ENCODE measurements at places on chromosomes 4 and X.

- DNase-seq: no peak
These were observed 805.3 kb upstream of the TENM3 start for GRCh38 chr4:181437895-181438294.

GRCh38 chr4:44056721-44057151 lies 391.9 kb downstream of the KCTD8 start:
- DNase-seq: no peak

GRCh38 chr4:100287534-100287933 lies 97.3 kb upstream of the DDIT4L start:
- DNase-seq: no peak

- no peak for DNase-seq
These were observed 566.0 kb upstream of the TENM3 start for GRCh38 chr4:181677201-181677600.

GRCh38 chr4:56080384-56080783 lies 131.6 kb downstream of the CEP135 start:
- no peak for DNase-seq

- DNase-seq: no peak
These were observed 1521.7 kb downstream of the RPA4 start for GRCh38 chrX:98405376-98405775.

GRCh38 chr4:103204111-103204510 lies 6.0 kb upstream of the CENPE start:
- DNase-seq: no peak

DNA sequence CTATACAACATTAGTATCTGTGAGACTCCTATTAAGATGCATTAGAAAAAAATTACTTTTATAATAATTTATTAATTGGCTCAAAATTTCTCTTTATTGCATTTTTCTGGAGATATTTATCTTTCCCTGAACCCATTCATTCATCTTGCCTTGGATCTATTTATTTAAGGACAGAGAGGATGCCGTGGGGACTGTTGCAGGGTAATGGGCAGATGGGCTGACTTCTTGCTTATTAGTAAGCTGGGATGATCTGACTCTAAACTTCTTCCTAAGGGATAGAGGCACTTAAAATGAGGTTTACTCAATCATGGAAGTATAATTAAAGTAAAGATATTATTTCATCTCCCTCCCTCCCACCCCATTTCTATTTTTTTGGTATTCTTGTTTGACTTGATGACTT lies 18.2 kb upstream of the ANK2 start:
- no peak for DNase-seq

GRCh38 chr4:26727844-26728243 lies 132.8 kb upstream of the STIM2 start:
- no peak for DNase-seq

- no peak for DNase-seq
These were observed 25.7 kb downstream of the ARL9 start for GRCh38 chr4:56531149-56531770.

DNA sequence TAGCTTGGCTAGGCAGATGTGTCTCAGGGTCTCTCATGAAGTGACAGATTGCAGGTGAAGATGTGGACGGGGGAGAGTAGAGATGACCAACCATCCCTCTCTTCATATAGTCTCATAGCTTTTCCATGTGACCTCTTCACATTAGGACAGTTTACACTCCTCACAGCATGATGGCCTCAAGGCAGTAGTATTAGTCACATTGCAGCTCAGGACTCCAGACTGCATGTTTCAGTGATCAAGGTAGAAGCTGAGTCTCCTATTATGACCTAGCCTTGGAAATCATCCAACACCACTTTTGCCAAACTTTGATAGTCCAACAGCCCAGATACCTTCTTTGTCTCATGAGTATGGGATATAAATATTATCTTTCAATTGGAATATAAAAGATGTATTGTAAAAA lies 147.7 kb downstream of the GASK1B start:
- no peak for DNase-seq

GRCh38 chrX:666762-667720 lies 36.5 kb downstream of the SHOX start:
- DNase-seq: no peak

DNA sequence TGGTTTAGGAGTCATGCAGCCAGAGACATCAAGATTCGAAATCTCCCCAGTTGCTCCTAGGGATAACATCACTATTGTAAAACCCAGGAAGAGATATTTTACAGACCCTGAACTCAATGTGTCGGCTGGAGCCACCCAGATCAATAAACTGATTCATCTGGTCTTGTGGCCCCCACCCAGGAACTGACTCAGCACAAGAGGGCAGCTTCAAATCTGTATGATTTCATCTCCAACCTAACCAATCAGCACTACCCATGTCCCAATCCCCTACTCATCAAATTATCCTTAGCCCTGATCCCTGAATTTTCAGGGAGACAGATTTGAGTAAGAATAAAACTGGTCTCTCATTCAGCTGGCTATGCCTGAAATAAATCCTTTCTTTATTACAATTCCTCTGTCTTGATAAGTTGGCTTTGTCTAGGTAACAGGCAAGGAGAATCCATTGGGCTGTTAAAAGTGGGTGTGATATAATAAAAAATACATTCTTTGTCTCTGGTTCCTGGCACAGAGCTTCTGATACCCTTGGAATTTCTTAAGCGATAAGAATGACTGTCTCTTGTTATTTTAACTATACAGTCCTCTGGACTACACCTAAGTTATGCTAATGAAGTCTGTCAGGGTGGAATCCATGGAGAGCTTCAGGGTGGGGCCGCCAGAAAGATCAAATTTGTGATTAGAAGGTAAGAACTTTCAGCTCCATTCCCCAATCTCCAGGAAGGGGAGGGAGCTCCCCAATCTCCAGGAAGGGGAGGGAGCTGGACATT lies 44.3 kb upstream of the TNIP3 start:
- no peak for DNase-seq

DNA sequence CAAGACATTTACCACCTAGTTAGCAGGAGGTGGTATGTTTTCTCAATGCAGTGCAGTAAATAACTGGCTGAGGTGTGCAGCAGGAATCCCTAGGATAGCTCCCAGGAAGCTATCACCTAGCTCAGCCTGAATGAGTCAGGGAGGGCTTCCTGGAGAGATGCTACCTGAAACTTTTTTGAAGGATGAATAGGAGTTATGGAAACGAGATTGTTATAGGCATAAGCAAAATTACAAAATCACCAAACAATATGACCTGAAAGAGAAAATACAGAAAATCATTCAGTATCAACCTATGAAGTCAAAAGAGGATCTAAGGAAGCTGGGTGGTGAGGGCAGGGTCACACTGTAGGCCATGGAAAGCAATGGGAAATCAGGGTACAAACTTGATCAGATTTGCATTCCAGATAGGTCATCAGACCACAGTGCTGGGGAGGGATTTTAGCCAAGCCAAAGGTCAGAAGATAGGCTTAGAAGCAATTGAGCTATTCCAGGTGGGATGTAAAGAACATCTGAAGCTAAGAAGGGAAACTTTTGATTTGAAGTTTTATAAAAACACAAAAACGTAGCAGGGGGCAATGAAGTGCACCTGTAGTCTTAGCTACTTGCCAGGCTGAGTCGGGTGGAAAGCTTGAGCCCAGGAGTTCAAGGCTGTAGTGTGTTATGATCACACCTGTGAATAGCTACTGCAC lies 11.3 kb downstream of the AREG start:
- DNase-seq: no peak

DNA sequence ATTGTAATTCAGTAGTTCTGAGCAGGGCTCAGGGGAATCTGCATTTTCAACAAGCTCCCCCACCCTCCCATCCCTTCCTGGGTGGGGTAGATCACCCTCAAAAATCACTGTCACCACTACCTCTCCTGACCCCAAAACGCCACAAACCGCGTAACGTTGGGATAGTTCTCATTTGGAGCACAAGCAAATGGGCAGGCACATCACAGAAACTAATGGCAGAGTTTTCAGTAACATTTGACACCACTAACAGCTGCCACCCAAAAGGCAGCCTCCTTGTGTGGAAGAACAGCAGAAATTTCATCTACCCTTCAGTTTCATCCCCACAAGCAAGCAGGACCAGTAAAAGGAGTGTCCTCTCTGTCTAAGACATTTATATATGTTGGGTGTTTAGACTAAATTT lies 132.7 kb downstream of the PALLD start:
- DNase-seq: no peak

DNA sequence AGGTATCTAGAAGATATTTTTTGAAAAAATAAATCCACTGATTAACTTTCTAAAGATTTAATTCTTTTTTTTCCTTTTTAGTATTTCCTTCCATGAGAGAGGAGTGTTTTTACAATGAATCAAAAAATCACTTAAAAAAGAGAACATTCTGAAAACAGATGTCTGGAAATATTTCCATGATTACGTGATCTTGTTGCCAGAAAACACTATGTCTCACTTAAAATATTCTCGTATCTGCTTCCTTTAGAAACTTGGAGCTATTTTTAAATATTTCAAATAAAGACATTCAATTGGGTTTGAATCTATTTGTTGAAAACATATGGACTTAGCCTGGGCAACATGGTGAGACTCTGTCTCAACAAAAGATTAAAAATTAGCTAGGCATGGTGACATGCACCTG lies 232.8 kb upstream of the RASGEF1B start:
- no peak for DNase-seq

- DNase-seq: no peak
These were observed 1254.6 kb downstream of the PCDH18 start for GRCh38 chr4:136277741-136278140.

GRCh38 chr4:101958547-101958946 lies 168.0 kb downstream of the BANK1 start:
- DNase-seq: no peak

GRCh38 chr4:136713140-136713539 lies 819.2 kb downstream of the PCDH18 start:
- no peak for DNase-seq

DNA sequence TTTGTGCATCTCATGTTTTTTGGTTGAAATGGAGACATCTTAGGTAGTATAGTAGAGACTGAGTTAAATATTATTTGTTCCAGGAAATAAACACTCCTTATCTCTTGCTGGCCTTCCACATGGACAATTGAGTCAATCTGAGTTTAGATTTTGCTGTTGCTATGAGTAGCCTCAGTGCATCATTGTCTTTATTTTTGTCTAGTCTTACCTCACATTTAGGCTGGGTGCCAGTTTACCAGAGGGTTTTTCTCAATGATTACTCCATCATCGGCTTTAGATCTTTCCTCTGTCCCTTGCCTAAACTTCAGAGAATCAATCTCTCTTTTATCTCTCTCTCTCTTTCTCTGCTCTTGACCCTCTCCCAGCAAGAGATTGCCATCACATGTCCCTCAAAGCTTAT lies 73.6 kb downstream of the GABRB1 start:
- DNase-seq: no peak

- DNase-seq: no peak
These were observed 57.5 kb downstream of the FAM13A start for GRCh38 chr4:88999392-88999930.

DNA sequence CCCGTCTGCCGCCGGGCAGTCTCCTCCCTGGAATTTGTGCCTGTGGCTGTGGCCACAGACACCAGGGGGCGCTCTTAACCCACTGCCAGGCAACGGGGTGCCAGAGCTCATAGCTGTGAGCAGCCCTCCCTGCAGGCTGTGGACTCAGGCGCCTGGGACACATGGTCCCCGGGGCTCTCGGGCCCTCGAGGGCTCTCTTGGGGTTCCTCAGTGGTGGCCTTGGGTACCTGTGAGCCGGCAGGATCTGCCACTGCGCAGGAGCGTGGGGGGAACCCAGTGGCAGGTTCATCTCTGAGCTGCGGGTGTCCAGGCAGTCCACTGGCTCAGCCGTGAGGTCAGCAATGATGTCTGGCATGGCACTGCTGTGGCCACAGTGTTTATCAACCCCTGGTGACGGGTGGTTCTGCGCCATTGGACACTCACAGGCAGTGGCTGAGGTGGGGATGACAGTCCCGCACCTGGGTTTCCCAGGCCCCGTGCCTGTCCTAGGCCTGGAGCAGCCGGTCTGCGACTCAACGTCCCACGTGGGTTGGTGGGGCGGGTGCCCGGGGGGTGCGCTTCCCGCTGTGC lies 37.2 kb downstream of the PCGF3 start:
- peak; percentile 52 for DNase-seq

GRCh38 chr4:153773236-153773690 lies 13.4 kb upstream of the RNF175 start:
- no peak for DNase-seq

GRCh38 chr4:168735735-168736134 lies 238.9 kb downstream of the PALLD start:
- DNase-seq: no peak

DNA sequence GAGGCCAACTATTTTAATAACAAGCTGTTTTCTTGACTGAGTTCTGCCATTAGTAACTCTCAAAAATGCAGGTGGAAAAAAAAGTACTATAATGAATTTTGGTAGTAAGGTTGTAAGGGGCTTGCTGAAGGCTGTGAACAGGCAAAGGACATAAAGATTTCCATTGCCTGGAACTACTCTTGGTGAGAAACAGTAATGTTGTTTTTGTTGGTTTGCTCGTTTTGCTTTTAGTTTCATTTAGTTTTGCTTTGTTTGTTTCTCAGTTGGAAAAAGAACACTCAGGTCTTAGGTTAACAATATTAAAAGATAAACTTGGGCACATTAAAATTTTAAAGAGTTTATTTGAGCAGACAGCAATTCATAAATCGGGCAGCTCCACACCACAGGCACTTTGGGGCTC lies 824.5 kb upstream of the HTR2C start:
- DNase-seq: no peak

DNA sequence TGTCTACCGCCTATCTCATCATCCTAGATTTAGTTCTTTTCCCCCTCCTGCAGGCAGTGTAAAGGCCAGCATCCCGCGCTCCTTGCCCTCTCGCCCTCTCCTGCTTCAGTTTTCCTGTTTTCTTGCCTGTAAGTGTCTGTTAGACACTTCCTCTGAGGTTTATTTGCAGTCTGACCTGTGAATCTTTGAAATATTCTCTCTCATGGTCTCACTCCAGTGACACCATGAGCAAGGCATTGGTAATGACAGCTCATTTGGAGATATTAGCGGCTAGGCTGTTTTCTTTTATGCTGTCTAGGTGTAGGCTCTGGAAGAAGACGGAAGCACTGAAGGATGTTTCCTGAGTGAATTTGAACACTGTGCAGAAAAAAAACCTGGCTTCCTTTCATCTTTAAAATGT lies 179.6 kb downstream of the KDR start:
- DNase-seq: no peak

DNA sequence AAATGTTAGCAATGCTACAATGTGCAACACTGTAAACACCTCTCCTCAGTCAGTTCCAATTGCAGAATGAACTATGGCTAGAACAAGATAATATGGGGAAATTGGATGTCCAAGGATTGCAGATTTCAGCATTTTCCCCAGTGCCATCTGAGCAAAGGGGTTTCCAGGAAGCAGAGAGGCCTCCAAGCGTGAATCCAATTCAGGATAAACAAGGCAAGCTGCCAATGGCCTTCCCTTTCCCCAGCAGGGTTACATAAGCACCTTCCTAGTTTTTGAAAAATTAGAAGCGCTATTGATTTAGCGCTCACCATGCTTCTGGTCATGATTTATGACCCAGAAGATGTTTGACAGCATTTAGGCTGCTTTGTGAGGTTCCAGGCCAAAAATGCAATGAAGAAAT lies 223.0 kb upstream of the GATB start:
- DNase-seq: no peak

- no peak for DNase-seq
These were observed 23.5 kb downstream of the NDP start for GRCh38 chrX:43949669-43950068.
